ENCODE measurements at places on chromosomes 13 and 19. TPM values are rescaled to one million over a fixed set of nuclear protein-coding genes. Genes with fewer than 3 reads are reported as not detected.
A peak's percentile ranks its signal among the peaks of the same experiment; 100 is the strongest.

The RASAL3 gene
- 7.6 TPM for total RNA-seq

The WDR87 gene
- not detected for total RNA-seq

The PSG1 gene
- total RNA-seq, result not detected

The ZNF837 gene
- 8.9 TPM for total RNA-seq

The SLC44A2 gene
- 188 TPM for total RNA-seq

GRCh38 chr19:23470873-23471545 is 75.7 kb upstream of the ZNF91 start:
- no peak overlapping the region for H3K27ac ChIP-seq
- H3K27me3 ChIP-seq, result peaks cover 3% of the 10 kb centered on the region
- DNase-seq, result no peak
- H3K4me1 ChIP-seq, result no peaks in the 10 kb centered on the region
- H3K4me3 ChIP-seq, result no peak overlapping the region
- H3K36me3 ChIP-seq, result no peaks in the 10 kb centered on the region

GRCh38 chr19:10701955-10702525 is 801 bp downstream of the QTRT1 start:
- DNase-seq, result no peak
- H3K4me1 ChIP-seq, result peaks cover 9% of the 10 kb centered on the region
- peak overlapping the region; percentile 97 for H3K4me3 ChIP-seq
- H3K27ac ChIP-seq, result no peak overlapping the region
